Keratinocyte (primary cell): ENCODE measurements at places on chromosomes 11 and 22. TPM values are rescaled to one million over a fixed set of nuclear protein-coding genes. Genes with fewer than 3 reads are reported as not detected.

Gene GRM5
- polyA plus RNA-seq = not detected in 3 replicates

Gene OMP
- polyA plus RNA-seq = not detected in 3 replicates

Gene CTSW
- not detected in 3 replicates for polyA plus RNA-seq

Gene CDC42BPG
- polyA plus RNA-seq = 2.2 to 4.0 TPM (median 2.5 TPM) in 3 replicates

Gene THYN1
- polyA plus RNA-seq = 33.9 to 47.9 TPM (median 45.8 TPM) in 3 replicates

Gene EFCAB6
- polyA plus RNA-seq = 0.18 to 0.31 TPM (median 0.27 TPM) in 3 replicates

Gene FADS3
- polyA plus RNA-seq = 33.9 to 112 TPM (median 38.7 TPM) in 3 replicates

Gene ABCC8
- polyA plus RNA-seq = not detected in 3 replicates

Gene SCGB2A2
- not detected in 3 replicates for polyA plus RNA-seq

Gene OR51T1
- polyA plus RNA-seq = not detected in 3 replicates

Gene SREBF2
- 57.5 to 68.4 TPM (median 58.4 TPM) in 3 replicates for polyA plus RNA-seq

Gene MS4A3
- not detected in 3 replicates for polyA plus RNA-seq

Gene ISX
- polyA plus RNA-seq = not detected in 3 replicates

Gene CARS1
- polyA plus RNA-seq = 53.0 to 62.5 TPM (median 60.7 TPM) in 3 replicates

Gene OR4C15
- polyA plus RNA-seq = not detected in 3 replicates

Gene MMP27
- polyA plus RNA-seq = not detected in 3 replicates

Gene BARX2
- polyA plus RNA-seq = 0.55 to 0.87 TPM (median 0.59 TPM) in 3 replicates

Gene OR51M1
- polyA plus RNA-seq = not detected in 3 replicates

Gene CREBZF
- polyA plus RNA-seq = 9.1 to 23.8 TPM (median 20.1 TPM) in 3 replicates

Gene PARVG
- polyA plus RNA-seq = not detected in 3 replicates

Gene TRIM68
- 4.9 to 7.0 TPM (median 6.5 TPM) in 3 replicates for polyA plus RNA-seq

Gene MS4A12
- polyA plus RNA-seq = not detected in 3 replicates

Gene ZNF280A
- not detected in 3 replicates for polyA plus RNA-seq

Gene KRTAP5-10
- not detected in 3 replicates for polyA plus RNA-seq

Gene SCGB1A1
- polyA plus RNA-seq = not detected in 3 replicates

Gene GGT5
- not detected in 3 replicates for polyA plus RNA-seq

Gene RIBC2
- 0.05 to 0.26 TPM (median 0.12 TPM) in 3 replicates for polyA plus RNA-seq

Gene KLHL35
- 0.43 to 1.0 TPM (median 0.58 TPM) in 3 replicates for polyA plus RNA-seq

Gene TMEM135
- 11.6 to 15.0 TPM (median 11.7 TPM) in 3 replicates for polyA plus RNA-seq

Gene ELFN2
- 0.13 to 0.28 TPM (median 0.19 TPM) in 3 replicates for polyA plus RNA-seq

Gene CSF2RB
- polyA plus RNA-seq = 0.02 to 0.08 TPM (median 0.08 TPM) in 3 replicates
